ENCODE measurements at places on chromosomes 13 and 19.

GRCh38 chr13:33349986-33350826, 64.7 kb upstream of the STARD13 start:
- peak; percentile 75 for ATAC-seq

DNA sequence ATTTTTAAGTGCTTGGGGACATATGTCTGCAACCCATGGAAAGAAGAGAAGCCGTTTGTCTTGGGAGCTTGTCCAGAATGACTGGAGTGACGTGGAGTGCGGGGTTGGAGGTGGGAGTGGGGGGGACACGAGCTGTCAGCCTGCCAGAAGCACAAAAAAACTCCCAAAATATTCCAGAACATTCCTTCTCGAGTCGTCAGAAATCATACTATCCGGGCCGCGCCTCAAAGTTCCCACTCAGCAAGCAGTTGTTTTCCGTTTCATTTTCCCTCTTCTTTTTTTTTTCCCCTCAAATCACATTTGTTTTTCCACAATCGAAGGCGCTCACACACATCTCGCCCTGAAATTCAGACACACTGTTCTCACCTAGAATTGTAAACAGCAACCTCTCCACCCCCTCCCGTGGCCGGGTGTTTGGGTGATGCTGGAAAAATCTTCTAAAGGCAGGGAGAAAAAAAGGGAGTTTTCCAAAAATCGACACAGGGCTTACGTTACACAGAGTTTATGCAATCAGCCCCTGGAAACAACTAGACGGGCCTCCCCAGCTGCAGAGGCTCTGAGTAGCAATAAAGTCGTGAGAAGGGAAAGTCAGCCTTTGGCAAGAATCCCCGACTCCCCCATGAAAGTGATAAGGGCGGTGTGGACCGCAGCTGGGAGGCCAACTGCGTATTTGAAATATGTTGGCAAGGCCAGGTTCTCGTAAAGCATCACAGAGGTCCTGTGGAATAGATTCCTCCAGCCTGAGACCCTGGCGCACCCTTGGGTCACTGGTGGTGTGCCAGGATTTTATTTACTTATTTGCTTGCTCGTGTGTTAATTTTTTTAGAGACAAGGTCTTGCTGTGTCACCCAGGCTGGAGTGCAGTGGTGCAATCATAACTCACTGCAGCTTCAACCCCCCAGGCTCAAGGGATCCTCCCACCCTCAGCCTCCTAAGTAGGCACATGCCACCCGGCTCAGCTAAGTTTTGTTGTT, 31.2 kb upstream of the KLF2 start:
- no peak for ATAC-seq

DNA sequence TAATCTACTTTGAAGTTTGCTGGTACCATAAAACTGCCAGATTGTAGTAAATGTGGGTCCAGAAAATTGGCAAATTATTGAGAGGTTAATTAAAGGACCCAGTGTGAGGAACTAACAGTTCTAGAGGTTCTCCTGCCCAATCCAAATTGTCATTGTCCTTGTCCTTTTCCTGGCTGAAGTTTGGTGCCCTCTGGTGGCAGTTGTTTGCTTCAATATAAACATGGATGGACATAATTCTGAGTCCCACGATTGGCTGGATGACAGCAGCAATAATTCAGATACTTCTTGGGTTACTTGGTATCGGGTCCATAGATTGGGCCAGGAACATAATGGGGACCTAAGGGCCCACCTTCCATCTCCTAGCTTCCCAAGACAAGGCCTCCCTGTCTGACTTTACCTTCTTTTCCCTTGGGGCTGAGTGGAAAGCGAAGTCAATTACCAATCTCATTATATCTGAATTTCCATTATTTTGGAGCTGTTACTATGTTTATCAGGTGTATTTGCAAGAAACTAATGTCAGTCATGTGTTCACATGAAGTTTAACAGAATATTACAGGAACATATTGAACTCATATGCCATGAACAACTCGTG, 33.8 kb upstream of the GARRE1 start:
- no peak for ATAC-seq

- no peak for ATAC-seq
These were observed 1.8 kb upstream of the ATP11A start for GRCh38 chr13:112687836-112688559.

- ATAC-seq: no peak
These were observed 230.2 kb downstream of the TUBA3C start for GRCh38 chr13:18951412-18951811.

DNA sequence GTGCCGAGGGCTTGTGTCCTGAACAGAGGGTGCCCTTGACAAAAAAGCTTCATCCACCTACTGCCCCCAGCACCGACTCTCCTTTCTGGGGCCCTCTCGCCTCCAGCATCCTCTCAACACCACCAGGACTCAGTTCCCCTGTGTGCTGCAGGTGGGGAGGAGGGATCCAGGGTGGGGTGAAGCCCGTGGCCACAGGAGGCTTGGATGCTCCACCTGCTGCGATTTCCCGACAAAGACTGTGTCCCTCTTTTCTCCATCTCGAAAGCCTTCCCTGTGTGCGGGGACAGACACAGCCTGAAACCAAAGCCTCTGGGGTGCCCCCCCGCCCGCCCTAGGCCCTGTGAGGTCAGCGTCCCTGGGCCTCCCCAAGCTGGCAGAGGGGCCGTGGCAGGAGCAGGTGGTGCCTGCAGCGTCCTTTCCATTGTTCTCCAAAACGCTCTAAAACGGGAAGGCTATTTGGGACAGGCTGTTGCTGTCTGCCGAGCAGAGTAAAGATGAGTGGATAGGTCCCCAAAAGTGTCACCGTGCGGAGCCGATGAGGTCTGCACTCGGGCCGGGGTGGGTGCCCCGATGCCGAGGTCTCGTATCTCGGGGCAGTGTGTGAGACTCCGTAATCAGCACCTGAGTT, 185.7 kb downstream of the PTPRS start:
- ATAC-seq: no peak

GRCh38 chr19:45117671-45118070, 24.7 kb downstream of the PPP1R37 start:
- ATAC-seq: no peak

DNA sequence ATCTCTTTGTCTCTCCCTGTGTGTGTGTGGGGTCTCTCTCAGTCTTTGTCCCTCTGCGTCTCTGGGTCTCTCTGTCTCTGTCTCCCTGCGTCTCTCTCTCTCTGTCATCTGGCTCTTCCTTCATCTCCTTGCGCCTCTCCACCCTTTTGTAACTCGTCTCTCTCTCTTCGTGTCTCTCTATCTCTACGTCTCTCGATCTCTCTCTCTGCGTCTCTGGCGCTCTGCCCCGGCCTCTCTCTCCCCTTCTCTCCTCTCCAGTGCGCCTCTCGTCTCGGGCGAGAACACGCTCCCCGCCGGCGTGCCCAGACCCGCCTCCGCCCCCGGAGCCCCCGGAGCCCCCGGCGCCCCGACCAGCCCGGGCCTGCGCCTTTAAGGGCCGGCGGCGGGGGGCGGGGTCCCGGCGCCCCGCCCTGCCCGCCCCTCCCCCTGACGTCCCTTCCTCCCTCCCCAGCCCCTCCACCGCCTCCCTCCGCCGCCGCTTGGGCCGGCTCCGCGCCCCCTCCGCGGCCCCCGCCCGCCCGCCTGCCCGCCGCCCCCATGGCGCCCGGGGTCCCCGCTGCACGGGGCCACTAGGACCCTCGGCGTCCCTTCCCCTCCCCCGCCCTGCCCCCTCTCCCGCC, at the start of gene MARK4:
Gene MARK4 (plus strand): TSS at position 440 of the 620 bp plus-strand sequence. CDS start 318 bp downstream, outside the sequence.
- peak; percentile 67 for ATAC-seq

DNA sequence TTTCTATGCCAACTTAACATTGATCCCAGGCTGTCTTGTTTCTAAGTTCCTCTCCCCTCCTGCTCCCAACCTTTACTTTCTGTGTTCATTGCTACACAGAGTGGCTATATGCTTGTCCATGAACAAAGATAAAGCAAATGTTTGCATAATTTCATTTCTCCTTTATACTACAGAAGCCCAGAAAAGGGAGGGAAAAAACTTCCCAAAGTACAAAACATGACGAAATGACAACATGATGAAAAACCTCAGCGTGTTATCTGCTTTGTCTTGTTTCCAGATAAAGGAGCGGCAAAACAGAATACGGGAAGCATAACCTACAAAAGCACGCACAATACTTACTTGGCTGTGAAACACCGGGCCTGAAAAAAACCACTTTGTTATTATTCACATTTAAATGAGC, 336.8 kb downstream of the DNAJC15 start:
- ATAC-seq: no peak

DNA sequence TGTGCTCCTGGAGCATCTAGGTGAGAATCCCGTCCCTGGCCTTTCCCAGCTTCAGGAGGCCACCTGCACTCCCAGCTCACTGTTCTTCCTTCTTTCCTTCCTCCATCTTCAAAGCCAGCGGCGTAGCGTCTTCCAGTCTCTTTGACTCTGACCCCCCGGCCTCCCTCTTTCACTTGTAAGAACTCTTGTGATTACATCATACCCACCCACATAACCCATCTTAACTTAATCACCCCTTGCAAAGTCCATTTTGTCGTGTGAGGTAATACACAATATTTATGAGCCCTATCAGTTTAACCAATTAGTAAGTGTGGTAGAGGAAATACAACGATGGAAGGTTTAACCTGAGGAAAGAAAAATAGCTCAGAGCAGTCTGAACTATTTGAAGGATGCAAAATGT, 4.6 kb upstream of the CDC16 start:
- ATAC-seq: no peak

GRCh38 chr19:2841855-2842574, 740 bp downstream of the ZNF555 start:
- ATAC-seq: no peak

DNA sequence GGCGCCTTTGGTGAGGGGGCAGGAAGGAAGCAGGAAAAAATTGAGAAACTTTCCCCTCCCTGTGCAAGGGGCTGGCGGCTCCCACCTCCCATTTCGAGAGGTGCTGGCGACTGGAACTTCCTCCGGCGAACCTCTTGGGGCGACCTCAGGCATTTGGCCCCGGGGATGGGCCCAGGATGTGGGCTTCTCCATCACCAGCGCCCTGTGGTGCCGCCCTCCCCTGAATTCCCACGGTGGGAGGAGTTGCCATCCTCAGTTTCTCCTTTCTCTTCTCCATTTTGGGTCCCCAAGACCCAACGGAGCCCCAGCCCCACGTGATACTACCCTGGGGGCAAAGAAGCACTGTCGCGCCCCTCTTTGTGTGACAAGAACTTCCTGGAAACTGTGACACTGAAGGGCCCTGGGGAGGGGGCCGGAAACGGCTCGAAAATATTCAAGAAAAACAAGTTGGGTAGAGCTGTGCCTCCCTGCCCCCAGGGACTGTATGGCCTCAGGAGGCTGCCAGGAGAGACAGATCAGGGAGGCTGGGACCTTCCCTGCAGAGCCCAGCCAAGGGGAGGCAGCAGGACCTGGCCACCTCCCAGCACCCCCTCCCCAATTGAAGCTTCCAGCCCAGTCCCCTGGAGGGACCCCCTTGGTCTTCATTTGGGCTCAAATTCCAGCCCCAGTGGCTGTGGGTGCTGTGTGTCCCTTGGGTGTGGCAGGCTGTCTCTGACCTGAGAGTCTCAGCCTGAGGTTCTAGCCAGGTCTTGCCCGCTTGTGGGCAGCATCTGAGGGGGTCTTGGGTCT, 16.2 kb upstream of the AP1M2 start:
- ATAC-seq: peak; percentile 5

- ATAC-seq: no peak
These were observed 25.6 kb downstream of the NOSIP start for GRCh38 chr19:49554701-49555181.

- ATAC-seq: no peak
These were observed 19.0 kb downstream of the MEGF8 start for GRCh38 chr19:42344336-42344893.

- no peak for ATAC-seq
These were observed 34.1 kb upstream of the WDFY2 start for GRCh38 chr13:51550151-51550550.

- ATAC-seq: no peak
These were observed 174.5 kb downstream of the USP12 start for GRCh38 chr13:26996965-26997752.

GRCh38 chr13:99501848-99502301, 603 bp downstream of the TM9SF2 start:
- peak; percentile 1 for ATAC-seq

GRCh38 chr13:111296417-111296816, 24.0 kb upstream of the TEX29 start:
- no peak for ATAC-seq

- no peak for ATAC-seq
These were observed 154.9 kb upstream of the UQCRFS1 start for GRCh38 chr19:29367791-29368222.

GRCh38 chr13:79907527-79907926, 426.6 kb downstream of the NDFIP2 start:
- no peak for ATAC-seq

DNA sequence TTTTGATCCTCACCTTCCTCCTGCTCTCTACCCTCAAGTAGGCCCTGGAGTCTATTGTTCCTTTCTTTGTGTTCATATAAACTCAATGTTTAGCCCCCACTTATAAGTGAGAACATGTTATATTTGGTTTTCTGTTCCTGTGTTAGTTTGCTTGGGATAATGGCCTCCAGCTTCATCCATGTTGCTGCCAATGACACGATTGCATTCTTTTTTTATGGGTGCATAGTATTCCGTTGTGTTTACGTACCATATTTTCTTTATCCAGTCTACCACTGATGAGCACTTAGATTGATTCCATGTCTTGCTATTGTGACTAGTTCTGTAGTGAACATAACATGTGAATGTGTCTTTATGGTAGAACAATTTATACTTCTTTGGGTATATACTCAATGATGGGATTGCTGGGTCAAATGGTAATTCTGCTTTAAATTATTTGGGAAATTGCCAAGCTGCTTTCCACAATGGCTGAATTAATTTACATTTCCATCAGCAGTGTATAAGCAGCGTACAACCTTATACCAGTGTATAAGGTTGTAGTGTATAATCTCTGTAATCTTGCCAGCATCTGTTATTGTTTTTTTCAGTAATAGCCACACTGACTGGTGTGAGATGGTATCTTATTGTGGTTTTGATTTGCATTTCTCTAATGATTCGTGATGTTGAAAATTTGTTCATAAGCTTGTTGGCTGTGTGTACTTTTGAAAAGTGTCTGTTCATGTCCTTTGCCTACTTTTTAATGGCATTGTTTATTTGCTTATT, 288.9 kb downstream of the KCNRG start:
- ATAC-seq: no peak

GRCh38 chr13:44974056-44974793, 15.0 kb downstream of the NUFIP1 start:
- no peak for ATAC-seq

DNA sequence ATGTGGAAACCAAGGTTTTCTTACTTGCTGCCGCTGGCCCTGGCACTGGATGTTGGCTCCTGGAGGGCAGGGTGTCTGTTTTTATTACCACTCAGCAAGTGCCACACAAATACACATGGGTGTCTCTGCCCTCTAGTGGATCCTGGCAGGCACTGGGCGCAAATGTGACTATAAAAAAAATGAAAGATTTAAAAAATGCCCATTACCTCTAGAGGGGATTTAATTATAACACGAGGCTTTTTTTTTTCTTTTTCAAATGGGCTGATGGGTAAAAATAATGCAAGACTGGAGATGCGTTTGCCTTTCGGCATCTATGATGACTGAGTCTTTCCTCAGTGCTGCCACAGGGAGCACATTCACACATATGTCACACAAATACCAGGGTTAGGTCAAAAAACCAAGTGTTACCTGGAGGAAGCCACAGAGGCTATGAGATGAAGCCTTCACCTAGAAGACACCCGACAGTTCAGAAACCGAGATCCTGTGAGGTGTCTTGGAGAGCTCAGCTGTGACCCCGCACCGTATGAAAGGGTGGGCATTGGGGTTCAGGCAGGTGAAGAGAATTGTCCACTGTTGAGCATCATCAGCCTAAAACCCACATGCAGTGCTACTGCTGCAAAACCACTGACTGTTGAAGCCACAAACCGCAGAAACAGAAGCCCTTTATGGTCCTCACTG, 25.7 kb downstream of the CHAMP1 start:
- ATAC-seq: peak; percentile 18

- ATAC-seq: no peak
These were observed 34.4 kb upstream of the FXYD3 start for GRCh38 chr19:35081201-35081600.

GRCh38 chr19:16325161-16325527, 518 bp downstream of the KLF2 start:
- no peak for ATAC-seq

Measured in motor neuron (in vitro differentiated cells).